ENCODE measurements at places on chromosomes 13 and 19.

GRCh38 chr13:43329702-43330101, 306.3 kb downstream of the DNAJC15 start:
- no peak overlapping the region for H3K4me3 ChIP-seq
- no peaks in the 10 kb centered on the region for H3K36me3 ChIP-seq
- no peaks in the 10 kb centered on the region for H3K27me3 ChIP-seq
- no peak for DNase-seq
- no peak overlapping the region for H3K27ac ChIP-seq

DNA sequence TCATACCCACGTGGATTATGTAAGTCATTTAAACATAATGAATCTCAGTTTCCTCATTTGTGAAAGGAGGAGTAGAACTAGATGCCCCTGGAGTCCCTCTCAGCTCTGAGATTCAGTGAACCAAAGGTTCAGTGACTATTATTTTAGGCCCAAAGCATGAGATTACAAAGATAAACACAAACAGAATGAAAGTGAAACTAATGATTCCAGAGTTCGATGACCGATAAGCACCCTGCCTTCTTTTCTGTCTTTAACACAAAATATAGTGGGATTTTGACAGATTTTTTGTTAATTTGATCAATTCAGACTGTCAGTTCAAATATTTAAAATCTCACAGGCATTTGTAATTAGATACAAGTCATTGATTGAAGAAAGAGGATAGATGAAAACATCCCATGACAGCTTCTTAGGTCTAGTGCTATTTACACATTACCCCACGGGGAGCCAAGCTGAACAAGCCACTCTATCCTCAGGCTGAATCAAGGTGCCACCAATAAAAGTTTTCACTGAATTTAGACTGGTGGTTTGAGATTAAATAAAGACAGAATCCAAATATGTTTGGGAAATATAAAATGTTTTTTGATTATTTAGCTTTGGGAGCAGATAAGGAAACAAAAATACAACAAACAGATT, 64.6 kb upstream of the RAP2A start:
- H3K27me3 ChIP-seq: no peaks in the 10 kb centered on the region
- DNase-seq: no peak
- H3K4me3 ChIP-seq: no peak overlapping the region
- H3K4me1 ChIP-seq: no peaks in the 10 kb centered on the region

DNA sequence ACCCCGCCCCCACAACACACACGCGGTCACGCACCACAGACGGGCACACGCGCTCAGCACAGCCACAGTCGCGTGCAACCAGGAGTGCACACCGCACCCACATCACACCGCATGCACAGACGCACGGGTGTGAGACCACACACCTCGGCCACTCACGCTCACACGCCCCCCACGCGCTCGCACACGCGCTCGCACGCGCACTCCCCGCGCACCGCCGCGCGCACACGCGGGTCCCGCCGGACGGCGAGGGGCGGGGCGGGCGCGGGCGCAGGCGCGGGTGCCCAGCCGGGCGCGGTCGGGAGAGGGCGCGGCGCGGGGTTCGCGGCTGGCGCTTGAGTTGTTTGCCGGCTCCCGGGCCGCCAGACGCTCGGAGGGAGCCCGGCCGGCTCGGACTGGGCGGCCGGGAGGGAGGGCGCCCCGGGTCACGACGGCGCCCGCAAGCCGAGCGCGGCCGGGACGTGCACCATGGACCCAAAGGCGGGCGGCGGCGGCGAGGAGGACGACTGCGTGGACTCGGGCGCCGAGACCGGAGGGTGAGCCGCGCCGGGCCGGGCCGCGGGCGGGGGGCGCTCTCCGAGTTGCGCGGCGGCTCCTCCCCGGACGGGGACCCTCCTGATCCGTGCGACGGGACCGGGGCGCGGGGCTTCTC, at the start of gene FAM124A:
Gene FAM124A (plus strand): TSS at position 362 of the 649 bp plus-strand sequence. CDS start 104 bp downstream, at position 466.
- H3K4me1 ChIP-seq: peaks cover 20% of the 10 kb centered on the region
- peak within 1 kb of the TSS; percentile 79 for H3K4me3 ChIP-seq
- no peak within 1 kb of the TSS for H3K27ac ChIP-seq
- H3K27me3 ChIP-seq: 0 out of 2 replicates have a peak, but pooled peaks cover 7% of the 10 kb centered on the region
- peak; percentile 89 for DNase-seq

- peak; percentile 66 for DNase-seq
- H3K4me1 ChIP-seq: peaks cover 50% of the 10 kb centered on the region
- H3K36me3 ChIP-seq: no peaks in the 10 kb centered on the region
- no peaks in the 10 kb centered on the region for H3K27me3 ChIP-seq
- peak overlapping the region; percentile 100 for H3K27ac ChIP-seq
- H3K4me3 ChIP-seq: no peak overlapping the region
Observed at GRCh38 chr13:109667807-109668291, 118.5 kb downstream of the IRS2 start.

- no peak for DNase-seq
- no peaks in the 10 kb centered on the region for H3K36me3 ChIP-seq
Observed at GRCh38 chr13:50914848-50915247, 5.3 kb downstream of the RNASEH2B start.

DNA sequence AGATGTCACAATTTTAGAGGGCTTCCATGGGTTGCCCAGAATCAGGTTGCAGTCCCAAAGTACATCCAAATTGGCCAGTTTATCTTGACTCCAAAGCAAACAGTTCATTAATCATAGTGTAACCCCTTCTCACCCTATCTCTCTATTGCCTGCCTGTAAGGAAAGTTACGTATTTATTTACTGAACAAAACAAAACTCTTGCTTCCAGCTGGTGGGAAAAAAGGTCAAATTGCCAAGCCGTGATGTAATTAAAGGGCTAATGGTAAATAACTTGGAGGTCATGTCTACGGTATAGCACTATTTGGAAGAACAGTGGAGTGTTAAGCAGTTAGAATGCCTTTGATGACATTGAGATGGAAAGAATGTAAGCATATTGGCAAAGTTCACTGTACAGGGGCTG, 214.0 kb downstream of the DLEU7 start:
- no peaks in the 10 kb centered on the region for H3K36me3 ChIP-seq
- H3K27ac ChIP-seq: no peak overlapping the region
- no peak overlapping the region for H3K4me3 ChIP-seq
- no peak for DNase-seq

- no peaks in the 10 kb centered on the region for H3K36me3 ChIP-seq
- H3K27me3 ChIP-seq: no peaks in the 10 kb centered on the region
- H3K4me3 ChIP-seq: no peak overlapping the region
- H3K27ac ChIP-seq: no peak overlapping the region
Observed at GRCh38 chr13:113904411-113904810, 40.5 kb upstream of the GAS6 start.

- DNase-seq: peak; percentile 74
- H3K36me3 ChIP-seq: no peaks in the 10 kb centered on the region
- H3K4me1 ChIP-seq: peaks cover 10% of the 10 kb centered on the region
Observed at GRCh38 chr13:93227280-93227877, 772 bp downstream of the GPC6 start.
